GM23248 (cell line): ENCODE measurements at places on chromosomes 5 and 9. TPM values are rescaled to one million over a fixed set of nuclear protein-coding genes. Genes with fewer than 3 reads are reported as not detected.

ABCA1 gene
- 15.9 and 20.7 TPM in 2 replicates for total RNA-seq

DNA sequence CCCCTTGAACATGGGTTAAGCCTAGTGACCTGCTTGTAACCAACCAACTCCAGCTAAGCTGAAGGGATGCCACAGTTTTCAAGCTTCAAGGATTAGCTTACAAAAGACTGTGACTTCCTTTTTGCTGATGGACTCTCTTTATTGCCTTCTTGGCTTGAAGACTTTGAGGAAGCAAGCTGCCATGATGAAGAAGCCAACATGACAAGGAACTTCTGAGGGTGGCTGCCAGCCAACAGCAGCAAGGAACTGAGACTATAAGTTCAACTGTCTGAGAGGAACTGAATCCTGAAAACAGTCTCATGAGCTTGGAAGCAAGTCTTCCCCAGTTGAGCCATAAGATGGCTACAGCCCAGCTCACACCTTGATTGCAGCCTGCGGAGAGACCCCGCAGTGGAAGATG, 116.1 kb upstream of the TAF11L2 start:
- DNase-seq: no peak

PPIP5K2 gene
- 58.8 and 65.6 TPM in 2 replicates for total RNA-seq

DNA sequence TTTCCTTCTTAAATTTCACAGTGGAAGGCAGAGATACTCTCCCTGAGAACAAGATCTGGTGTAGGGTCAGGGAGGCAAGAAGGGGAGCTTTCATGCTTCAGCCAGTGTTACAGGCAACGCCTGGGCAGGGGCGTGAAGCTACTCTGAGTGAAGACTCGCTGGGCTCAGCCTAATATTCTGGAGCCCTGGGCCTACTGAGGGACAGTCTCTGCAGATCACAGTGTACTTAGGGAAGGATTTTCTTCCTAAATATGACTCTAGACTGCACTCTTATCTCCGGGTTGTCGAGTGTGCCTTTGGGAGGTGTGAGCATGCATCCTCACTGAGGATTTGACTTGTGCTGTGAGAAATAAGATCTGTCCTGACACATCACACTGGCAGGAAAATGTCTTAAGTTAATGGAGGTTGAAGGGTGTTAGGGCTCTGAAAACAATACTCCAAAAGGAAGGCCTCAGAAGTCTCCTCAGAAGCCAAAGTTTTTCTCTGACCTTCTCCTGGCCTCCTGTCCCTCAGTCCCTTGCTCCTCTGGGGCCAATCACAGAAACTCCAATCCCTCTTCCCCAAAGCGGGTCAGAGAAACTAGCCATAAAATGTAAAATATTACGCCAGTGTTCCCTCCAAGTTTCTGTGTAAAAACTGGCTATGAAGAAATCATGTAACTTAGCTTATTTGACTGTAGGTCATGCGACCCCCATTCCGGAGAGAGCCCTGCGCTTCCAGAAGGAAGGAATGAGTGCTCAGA, 156.8 kb upstream of the TBC1D2 start:
- no peak for DNase-seq

DNA sequence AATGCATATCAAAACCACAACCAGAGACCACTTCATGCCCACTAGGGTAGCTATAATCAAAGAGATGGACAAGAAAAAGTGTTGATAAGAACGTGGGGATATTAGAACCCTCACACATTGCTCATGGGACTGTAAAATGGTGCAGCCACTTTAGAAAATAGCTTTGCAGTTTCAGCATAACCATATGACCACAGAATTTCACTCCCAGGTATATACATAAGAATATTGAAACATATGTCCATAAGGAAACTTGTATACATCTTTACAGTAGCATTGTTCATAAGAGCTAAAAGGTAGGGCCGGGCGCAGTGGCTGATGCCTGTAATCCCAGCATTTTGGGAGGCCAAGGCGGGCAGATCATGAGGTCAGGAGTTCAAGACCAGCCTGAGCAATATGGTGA, 56.4 kb downstream of the S1PR3 start:
- no peak for DNase-seq

- DNase-seq: peak; percentile 82
These were observed 56.7 kb upstream of the SLC28A3 start for GRCh38 chr9:84397151-84397728.

GRCh38 chr5:91144491-91145332, 238.4 kb downstream of the ARRDC3 start:
- no peak for DNase-seq

- DNase-seq: no peak
These were observed 32.4 kb upstream of the CYFIP2 start for GRCh38 chr5:157233515-157233914.

PKD2L2 gene
- not detected in 2 replicates for total RNA-seq

CDKN2B-AS1 gene
- 1.3 and 4.1 TPM in 2 replicates for total RNA-seq

- no peak for DNase-seq
These were observed 134.9 kb downstream of the TMEM167A start for GRCh38 chr5:82942083-82942881.

GRCh38 chr5:54404568-54404967, 50.9 kb upstream of the HSPB3 start:
- DNase-seq: no peak

CARD6 gene
- total RNA-seq: 7.1 and 7.5 TPM in 2 replicates

GRCh38 chr5:178536541-178537466, 53.4 kb downstream of the COL23A1 start:
- DNase-seq: no peak

DNA sequence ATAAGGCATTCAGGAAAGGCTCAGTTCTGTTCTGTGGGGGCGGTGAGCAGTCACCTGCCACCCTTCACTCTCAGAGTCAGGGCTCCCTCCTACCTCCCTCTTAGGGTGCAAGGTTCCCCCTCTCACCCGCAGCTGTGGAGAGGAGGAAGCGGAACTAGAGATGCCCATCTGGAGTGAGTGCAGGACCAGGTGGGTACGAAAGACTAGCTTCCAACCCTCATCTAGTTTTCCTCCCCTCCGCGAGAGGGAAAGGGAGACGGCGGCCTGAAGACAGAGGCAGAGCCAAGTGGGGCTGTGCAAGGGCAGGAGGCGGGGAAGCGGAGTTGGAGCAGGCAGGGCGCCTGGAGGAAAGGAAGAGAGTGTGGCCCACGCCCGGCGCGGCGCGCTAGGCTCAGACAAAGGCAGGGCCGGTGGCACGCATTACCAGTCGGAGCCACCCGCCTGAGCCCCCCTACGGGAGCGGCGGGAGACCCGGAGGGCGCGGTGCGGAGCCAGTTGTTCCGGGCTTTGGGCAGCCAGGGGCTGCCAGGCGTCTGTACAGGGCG, 7.3 kb downstream of the PRR7 start:
- DNase-seq: peak; percentile 61

GFI1B gene
- not detected in 2 replicates for total RNA-seq

DNA sequence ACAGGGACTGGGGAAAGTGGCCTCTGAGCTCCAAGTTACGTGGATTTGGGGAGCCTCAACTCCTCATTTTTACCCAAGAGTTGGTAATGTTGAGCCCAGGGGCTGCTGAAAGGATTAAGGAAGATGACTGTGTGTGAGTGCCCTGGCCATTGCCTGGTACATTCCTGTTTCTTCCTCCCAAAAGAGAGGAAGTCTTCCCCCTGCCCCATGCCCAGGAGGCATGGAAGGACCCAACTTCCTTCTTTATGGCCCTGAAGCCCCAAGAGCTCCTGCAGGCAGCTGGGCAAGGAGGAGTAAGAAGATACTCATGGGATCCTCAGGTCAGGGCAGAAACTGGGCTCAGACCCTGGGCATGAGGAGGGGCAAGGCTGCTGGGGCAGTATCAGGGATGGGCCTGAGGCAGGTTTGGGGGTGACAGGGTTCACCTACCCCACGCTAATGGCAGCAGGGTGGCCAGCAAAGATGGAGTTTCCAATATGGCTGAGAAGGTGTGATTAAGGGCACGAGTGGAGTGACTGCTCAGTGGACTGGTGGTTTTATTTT, 118.3 kb upstream of the MVB12B start:
- DNase-seq: no peak

- no peak for DNase-seq
These were observed 18.3 kb upstream of the ANKRD55 start for GRCh38 chr5:56251440-56251839.

- no peak for DNase-seq
These were observed 254.6 kb upstream of the SLC24A2 start for GRCh38 chr9:20043461-20043860.

DNA sequence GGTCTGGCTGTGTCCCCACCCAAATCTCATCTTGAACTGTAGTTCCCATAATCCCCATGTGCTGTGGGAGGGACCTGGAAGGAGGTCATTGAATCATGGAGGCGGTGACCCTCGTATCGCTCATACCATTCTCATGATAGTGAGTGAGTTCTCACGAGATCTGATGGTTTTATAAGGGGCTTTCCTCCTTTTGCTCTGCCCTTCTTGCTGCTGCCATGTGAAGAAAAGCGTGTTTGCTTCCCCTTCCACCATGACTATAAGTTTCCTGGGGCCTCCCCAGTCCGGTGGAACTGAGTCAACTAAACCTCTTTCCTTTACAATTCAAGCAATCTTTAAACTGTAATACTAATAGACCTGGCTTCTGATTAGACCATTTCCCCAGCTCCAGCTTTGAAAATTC, 92.2 kb upstream of the SARDH start:
- peak; percentile 5 for DNase-seq
